CD4-positive, CD25-positive, alpha-beta regulatory T cell (primary cell): ENCODE measurements at places on chromosomes 1 and 21. TPM values are rescaled to one million over a fixed set of nuclear protein-coding genes. Genes with fewer than 3 reads are reported as not detected.

The SLC2A1 gene
- polyA plus RNA-seq: 22.0 TPM

The SMPDL3B gene
- not detected for polyA plus RNA-seq

The PADI1 gene
- not detected for polyA plus RNA-seq

The PODN gene
- polyA plus RNA-seq: not detected

The UBL4B gene
- not detected for polyA plus RNA-seq

The MSH4 gene
- not detected for polyA plus RNA-seq

DNA sequence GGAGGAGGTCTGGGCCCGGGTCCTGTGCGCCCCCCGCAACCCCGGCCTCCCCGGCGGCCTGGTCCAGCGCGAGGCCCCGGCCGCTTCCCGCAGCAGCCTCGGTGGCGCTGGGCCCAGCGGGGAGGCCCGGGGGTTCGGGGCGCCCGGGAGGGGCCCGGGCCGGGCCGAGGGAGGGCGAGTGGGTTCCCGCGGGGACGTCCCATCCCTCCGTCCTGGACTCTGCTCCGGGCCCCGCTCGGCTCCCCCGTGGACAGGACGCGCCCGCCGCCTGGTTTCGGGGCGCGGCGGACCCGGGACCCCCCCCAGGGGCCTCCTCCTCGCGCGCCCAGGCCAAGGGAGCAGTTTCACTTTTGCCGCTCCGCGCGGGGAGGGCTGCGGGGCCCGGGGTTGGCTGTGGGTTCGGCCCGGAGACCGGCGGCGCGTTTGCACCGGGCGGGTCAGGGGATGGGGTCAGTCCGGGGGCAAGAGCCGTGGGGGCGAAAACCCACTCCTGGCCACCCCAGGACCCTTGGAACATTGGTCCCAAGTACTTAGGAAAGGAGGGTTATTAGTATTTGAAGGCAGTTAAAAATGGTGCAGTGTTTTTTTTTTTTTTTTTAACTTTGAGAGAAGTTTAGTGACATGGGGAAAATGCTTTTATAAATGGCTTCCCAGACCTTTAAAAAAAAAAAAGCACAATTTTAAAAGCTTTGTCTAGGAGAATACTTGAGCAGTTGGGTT, 677 bp downstream of the AGPAT3 start:
- peaks cover 49% of the 10 kb centered on the region for H3K4me1 ChIP-seq
- H3K4me3 ChIP-seq: peak overlapping the region; percentile 86
- peak; percentile 70 for DNase-seq
- no peaks in the 10 kb centered on the region for H3K27me3 ChIP-seq
- H3K27ac ChIP-seq: peak overlapping the region; percentile 84

GRCh38 chr21:29407571-29407970, 108.8 kb downstream of the BACH1 start:
- no peaks in the 10 kb centered on the region for H3K36me3 ChIP-seq
- no peak overlapping the region for H3K4me3 ChIP-seq
- DNase-seq: no peak
- no peaks in the 10 kb centered on the region for H3K27me3 ChIP-seq
- H3K4me1 ChIP-seq: no peaks in the 10 kb centered on the region
- H3K27ac ChIP-seq: no peak overlapping the region

GRCh38 chr1:118204648-118205047, 19.6 kb upstream of the SPAG17 start:
- H3K36me3 ChIP-seq: no peaks in the 10 kb centered on the region
- H3K4me3 ChIP-seq: no peak overlapping the region
- no peak overlapping the region for H3K27ac ChIP-seq
- no peaks in the 10 kb centered on the region for H3K27me3 ChIP-seq

- peak; percentile 89 for DNase-seq
- H3K36me3 ChIP-seq: no peaks in the 10 kb centered on the region
Measured at GRCh38 chr1:155609515-155610256, at the start of gene MSTO1. TSS of gene MSTO1 (plus strand) at chr1:155610218. CDS start at chr1:155610249, 31 bp downstream.

DNA sequence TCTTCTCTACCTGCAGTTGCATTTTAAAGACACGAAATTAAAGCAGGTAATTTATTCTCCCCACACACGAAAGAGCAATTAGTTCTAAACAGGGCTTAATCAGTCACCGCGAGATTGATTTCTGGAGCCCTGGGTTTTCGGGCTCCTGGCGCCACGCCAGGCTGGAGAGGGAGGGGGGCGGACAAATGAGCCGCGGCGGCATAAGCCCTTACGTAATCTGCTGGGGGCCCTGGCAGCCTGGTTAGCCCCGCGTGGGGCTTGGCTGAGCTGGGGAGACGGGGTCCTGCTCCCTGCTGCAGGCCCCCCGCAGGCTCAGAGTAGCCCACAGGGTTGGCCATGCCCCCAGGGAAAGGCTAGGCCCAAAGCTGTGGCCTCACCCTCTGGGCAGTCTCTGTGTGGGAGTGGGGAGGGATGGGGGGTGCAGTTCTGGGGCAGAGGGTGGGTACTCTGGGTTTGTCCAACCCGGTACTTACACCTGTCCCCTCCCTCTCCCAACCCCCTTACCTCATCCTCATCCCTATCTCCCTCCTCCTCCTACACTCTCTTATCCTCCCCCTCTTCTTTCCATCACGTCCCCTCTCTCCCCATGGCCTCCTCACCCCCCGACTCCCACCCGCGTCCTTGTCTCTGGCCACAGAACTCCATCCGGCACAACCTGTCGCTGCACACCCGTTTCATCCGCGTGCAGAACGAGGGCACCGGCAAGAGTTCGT, 19.9 kb downstream of the FOXO6 start:
- H3K27me3 ChIP-seq: peaks cover 23% of the 10 kb centered on the region
- no peak for DNase-seq
- H3K4me3 ChIP-seq: no peak overlapping the region
- H3K4me1 ChIP-seq: peaks cover 12% of the 10 kb centered on the region
- H3K36me3 ChIP-seq: no peaks in the 10 kb centered on the region

GRCh38 chr1:39852214-39852791, 31.0 kb downstream of the TRIT1 start:
- H3K36me3 ChIP-seq: peaks cover 23% of the 10 kb centered on the region
- H3K4me1 ChIP-seq: no peaks in the 10 kb centered on the region
- no peaks in the 10 kb centered on the region for H3K27me3 ChIP-seq
- no peak overlapping the region for H3K27ac ChIP-seq
- H3K4me3 ChIP-seq: no peak overlapping the region

DNA sequence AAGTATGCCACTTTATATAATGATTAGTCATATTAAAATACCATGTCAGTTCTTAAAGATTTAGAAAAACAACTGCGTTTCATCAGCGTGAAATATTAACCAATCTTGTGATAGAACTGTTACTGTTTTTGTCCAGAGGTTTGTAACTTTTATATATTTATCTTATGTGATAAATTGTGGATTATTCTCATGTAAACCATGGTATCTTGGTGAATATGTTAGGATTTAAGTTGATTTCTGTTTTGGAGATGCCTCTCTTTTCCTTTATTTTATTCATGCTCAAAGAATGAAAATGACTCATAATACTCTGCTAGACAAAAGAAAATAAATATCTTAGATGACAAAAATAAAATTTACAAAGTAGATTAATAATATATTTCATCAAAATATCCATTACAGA, 88.4 kb downstream of the ADGRL4 start:
- H3K27ac ChIP-seq: no peak overlapping the region
- no peaks in the 10 kb centered on the region for H3K36me3 ChIP-seq
- DNase-seq: no peak
- no peak overlapping the region for H3K4me3 ChIP-seq
- no peaks in the 10 kb centered on the region for H3K4me1 ChIP-seq
- no peaks in the 10 kb centered on the region for H3K27me3 ChIP-seq

DNA sequence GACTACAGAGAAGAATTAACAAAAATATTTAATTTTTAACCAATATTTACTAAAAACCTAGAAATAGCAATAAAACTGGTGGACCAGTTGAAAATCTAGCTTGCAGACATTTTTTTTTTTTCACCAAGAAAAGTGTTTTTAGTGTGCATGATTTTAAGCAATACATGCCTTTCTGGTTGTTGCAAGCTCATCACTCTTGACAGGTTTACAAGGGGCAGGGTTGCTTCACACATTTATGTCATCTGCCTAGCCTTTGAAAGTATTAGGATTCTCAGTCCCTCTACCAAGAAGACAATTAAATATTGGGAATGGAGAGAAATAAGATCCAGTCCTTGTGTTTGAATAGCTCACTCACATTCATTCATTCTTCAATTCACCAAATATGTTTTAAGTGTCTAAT, 53.8 kb upstream of the LYPLAL1 start:
- no peak overlapping the region for H3K4me3 ChIP-seq
- H3K27ac ChIP-seq: no peak overlapping the region
- H3K27me3 ChIP-seq: no peaks in the 10 kb centered on the region

- H3K36me3 ChIP-seq: peaks cover 33% of the 10 kb centered on the region
- H3K27ac ChIP-seq: peak overlapping the region; percentile 86
- H3K4me3 ChIP-seq: peak overlapping the region; percentile 57
- H3K4me1 ChIP-seq: peaks cover 73% of the 10 kb centered on the region
- no peaks in the 10 kb centered on the region for H3K27me3 ChIP-seq
Measured at GRCh38 chr21:44912158-44912473, 8.6 kb downstream of the ITGB2 start.

DNA sequence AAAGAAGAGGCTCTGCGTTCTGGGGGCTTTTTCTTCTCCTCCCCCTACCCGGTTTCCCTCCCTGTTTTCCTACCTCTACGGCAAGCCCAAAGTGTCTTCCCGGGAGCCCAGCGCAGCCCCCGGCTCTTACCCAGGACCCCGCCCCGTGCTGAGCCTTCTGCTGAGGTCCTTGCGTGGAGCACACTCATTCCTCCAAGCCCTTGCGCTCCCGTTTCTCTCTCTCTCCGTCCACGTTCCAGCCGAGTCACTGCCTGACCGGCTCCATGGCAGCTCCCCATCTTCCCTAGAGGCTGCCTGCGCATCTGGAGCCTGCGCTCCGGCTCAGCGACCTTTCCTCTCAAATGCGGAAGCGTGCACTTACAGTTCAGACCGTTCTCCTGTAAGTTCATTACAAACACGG, 24.9 kb upstream of the PDXK start:
- H3K36me3 ChIP-seq: peaks cover 64% of the 10 kb centered on the region
- H3K27ac ChIP-seq: no peak overlapping the region
- no peaks in the 10 kb centered on the region for H3K27me3 ChIP-seq
- no peaks in the 10 kb centered on the region for H3K4me1 ChIP-seq

GRCh38 chr1:19363536-19364152, 51.5 kb downstream of the SLC66A1 start:
- H3K4me3 ChIP-seq: no peak overlapping the region
- H3K27ac ChIP-seq: no peak overlapping the region
- H3K27me3 ChIP-seq: no peaks in the 10 kb centered on the region
- peaks cover 7% of the 10 kb centered on the region for H3K4me1 ChIP-seq
